ENCODE measurements at places on chromosomes 2 and 18.

GRCh38 chr18:39721712-39722111, 2156.1 kb upstream of the CELF4 start:
- DNase-seq: no peak

GRCh38 chr18:10563886-10564285, 38.1 kb downstream of the NAPG start:
- DNase-seq: no peak

- no peak for DNase-seq
Observed at GRCh38 chr18:48926420-48926857, 24.3 kb downstream of the SMAD7 start.

- no peak for DNase-seq
Observed at GRCh38 chr2:211435331-211435730, 878.9 kb downstream of the CPS1 start.

DNA sequence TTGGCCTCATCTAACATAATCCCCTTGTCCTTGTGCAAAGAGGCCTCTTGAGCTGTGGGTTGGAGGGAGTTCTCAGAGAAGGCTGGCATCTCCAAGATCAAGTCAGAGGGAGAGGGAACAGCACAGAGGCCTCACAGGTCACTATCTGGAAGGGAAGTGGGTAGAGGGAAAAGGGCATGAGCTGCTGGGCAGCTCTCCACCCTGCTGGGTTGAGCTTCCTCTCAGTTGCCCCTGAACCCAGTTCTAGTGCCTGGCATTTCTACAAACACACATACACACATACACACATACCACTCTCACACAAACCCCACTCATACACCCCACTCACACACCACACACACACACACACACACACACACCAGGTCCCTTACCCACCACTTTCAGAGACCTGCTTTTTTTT, 30.3 kb upstream of the RMP24 start:
- DNase-seq: no peak

DNA sequence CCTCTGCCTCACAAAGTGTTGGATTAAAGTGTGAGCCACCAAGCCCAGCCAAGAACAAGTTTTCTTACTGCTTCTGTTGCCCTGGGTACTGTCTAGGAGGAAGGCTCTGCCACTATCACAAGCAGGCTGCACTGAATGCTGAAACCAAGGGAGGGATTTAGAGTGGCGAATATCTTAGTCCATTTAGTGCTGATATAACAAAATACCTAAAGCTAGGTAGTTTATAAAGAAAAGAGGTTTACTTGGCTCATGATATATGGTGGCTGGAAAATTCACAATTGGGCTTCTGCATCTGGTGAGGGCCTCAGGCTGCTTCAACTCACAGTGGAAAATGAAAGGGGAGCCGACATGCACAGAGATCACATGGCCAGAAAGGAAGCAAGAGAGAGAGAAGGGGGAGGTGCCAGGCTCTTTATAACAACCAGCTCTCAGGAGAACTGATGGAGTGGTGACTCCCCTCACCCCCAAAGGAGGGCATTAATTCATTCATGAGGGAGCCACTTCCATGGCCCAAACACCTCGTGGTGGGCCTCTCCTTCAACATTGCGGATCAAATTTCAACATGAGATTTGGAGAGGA, 146.0 kb upstream of the SERPINE2 start:
- no peak for DNase-seq

- no peak for DNase-seq
Observed at GRCh38 chr18:4806331-4806730, 351.2 kb upstream of the DLGAP1 start.

GRCh38 chr2:183671233-183671632, 547.0 kb downstream of the NUP35 start:
- DNase-seq: no peak
